ENCODE measurements at places on chromosomes 2 and 18.
A peak's percentile ranks its signal among the peaks of the same experiment; 100 is the strongest.

DNA sequence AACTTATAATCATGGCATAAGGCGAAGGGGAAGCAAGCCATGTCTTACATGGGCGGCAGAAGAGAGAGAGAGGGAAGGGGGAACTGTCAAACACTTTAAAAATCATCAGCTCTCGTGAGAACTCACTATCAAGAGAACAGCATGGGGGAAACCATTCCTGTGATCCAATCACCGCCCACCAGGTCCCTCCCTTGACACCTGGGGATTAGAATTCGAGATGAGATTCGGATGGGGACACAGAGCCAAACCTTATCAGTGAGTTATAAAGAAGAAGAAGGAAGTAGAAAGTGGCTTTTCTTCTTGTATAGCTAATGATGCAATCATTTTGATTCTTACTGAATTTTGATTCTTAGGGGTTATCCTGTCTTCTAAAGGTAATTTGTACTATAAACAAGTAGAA lies 51.4 kb downstream of the SMCHD1 start:
- no peak for DNase-seq

GRCh38 chr2:178279636-178280035 lies 85.3 kb downstream of the OSBPL6 start:
- no peak for DNase-seq

DNA sequence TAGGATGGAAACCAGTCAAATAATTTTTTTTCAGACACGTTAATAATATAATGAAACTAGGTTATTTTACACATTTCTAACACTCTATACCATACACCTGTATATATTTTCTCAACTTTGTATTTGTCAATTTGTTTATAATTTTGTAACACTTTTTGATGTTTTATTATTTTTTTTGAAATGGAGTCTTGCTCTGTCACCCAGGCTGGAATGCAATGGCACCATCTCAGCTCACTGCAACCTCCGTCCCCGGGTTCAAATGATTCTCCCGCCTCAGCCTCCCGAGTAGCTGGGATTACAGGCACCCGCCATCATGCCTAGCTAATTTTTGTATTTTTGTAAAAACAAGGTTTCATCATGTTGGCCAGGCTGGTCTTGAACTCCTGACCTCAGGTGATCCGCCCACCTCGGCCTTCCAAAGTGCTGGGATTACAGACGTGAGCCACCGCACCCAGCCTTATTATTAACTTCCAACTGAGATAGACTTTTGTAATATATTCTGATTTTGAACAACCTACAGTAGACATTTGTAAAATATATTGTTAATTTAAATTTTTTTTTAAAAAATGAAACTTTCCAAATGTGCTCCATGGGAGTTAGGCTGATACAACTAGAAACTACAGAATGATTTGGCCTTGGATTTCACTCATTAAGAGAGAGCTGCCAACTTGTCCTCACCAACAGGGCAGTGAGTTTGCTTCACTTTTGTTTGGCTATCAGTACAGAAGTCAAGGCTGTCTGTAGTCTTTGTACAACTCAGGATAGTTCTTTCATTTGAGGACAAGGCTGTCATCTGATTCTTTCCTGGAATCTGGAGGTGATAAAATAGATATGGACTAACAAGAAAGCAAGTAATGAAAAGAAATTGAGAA lies 33.9 kb upstream of the COBLL1 start:
- DNase-seq: no peak

DNA sequence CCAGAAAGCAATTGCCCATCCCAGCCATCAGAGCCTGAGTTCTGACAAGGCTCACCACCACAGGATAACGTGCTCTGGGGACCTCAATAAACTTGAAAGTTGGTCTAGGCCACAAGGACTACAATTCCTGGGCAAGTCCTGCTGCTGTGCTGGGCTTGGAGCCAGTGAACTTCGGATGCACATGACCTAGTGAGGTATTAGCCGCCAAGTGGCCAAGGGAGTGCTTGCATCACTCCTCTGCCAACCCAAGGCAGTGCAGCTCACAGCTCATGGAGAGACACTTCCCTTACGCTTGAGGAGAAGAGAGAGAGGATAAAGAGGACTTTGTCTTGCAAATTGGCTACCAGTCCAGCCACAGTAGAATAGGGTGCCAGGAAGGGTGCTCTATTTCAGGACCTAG lies 219.6 kb downstream of the MBD2 start:
- no peak for DNase-seq

GRCh38 chr2:95281071-95281470 lies 6.8 kb downstream of the PROM2 start:
- no peak for DNase-seq

GRCh38 chr2:139383532-139383931 lies 603.3 kb upstream of the NXPH2 start:
- DNase-seq: no peak

- no peak for DNase-seq
Measured at GRCh38 chr18:65409261-65409660, 341.6 kb upstream of the CDH7 start.

- no peak for DNase-seq
Measured at GRCh38 chr2:159484532-159484931, 131.8 kb downstream of the BAZ2B start.

DNA sequence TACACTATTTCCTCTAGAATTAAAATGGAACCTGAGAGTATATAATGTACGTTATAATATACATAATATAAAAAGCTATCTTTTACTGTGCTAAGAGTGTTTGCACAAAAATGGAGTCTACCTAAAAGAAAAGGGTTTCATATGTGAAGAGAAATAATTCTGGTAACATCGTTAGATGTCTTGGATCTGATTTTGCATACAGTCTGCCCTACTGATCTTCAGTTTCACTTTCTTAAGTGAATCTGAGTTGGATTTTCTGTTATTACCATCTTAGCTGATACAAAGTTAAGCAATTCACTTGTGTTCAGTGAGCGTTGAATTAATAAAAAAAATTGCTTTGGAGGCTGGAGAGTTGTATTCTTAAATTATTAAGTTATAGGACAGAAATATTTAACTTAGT lies 502.1 kb upstream of the TMEFF2 start:
- DNase-seq: no peak

GRCh38 chr2:128778843-128779242 lies 460.2 kb upstream of the HS6ST1 start:
- no peak for DNase-seq

DNA sequence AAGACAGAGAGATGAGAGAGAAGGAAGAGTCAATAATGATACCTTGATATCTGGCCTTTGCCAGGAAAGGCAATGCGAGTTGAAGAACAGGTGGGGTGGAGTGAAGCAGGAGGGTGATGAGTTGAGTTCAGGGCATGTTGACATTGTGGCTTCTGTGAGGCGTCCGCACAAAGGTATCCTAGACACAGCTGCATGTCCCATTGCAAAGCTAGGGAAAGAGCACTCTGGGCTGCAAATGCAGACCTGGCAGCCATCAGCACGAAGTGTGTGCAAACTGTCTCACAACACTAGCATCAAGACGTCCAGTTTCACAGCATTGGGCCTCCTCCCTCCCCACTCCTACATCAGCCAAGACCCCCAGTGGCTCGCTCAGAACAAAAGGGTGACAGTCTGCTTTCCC lies 36.1 kb downstream of the TEX51 start:
- DNase-seq: no peak

DNA sequence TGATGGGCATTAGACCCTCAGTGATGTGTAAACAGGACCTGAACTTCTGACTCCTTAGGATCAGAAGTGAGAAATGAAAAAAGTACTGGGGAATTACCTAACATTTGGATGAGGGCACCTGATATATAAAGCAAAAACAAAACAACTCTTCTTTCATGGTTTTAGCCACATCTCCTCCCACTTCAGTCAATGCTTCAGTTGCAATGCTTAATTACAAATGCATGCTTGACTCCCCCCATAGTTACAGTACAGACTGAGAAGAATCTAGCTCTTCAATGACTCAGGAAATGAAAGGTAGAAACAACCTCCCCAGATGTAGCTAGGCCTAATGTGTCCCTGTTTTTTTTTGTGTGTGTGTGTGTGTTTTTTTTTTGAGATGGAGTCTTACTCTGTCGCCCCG lies 276.8 kb upstream of the POU3F3 start:
- DNase-seq: no peak

- DNase-seq: no peak
Measured at GRCh38 chr2:100783987-100784386, 36.0 kb upstream of the NPAS2 start.

DNA sequence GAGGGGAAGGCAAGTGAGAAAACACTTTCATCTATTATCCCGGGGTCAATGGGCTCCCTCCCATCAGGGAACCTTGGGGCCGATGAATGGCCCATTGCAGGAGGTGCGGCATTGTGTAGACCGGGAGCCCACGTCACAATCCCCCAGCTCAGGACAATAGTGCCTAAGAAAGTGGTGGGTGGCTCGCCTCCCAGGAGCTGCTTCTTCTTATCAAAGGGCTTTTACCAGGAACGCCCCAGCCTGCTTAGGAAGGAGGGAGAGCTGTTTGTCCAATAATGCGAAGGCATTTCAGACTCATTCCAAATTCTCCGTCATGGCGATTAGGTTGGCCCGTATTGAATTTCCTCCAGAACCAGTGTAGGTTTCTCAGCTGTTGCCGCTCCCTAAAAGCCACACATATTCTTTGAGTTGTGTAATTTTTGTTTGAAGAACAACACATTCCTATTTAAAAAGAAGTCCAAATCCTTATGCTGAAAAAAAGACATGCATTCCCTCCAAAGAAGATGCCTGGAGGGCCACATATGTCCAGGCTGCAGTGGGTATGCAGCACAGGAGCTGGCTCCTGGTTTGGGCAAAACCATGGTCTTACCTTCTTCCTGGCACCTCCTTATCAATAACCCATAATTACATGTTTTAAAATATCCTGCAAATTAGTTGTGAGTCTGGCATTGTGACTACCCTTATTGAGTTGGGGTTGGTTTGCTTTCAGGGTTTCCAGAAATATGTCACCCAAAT lies 264.7 kb downstream of the MYCN start:
- DNase-seq: no peak

- DNase-seq: no peak
Measured at GRCh38 chr2:56812432-56812831, 628.6 kb downstream of the CCDC85A start.

DNA sequence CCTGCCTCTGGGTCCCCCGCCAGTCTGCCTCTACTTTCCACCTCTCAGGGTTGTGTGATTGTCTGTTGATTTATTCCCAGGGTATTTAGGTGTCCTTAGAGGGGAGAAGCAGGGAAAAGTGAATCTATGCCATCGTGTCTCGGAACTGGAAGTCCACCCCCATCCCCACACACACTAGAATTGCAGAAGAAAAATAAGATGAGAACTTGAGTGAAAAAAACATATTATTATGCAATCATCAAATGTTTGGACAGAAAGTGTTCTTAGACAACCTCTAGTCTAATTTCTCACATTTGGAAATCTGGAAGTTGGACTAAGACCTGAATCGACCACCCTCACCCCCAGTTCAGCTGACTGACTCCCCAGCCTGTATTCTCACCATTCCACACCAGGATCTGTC lies 14.1 kb upstream of the CASP8 start:
- DNase-seq: no peak

GRCh38 chr2:206584323-206585116 lies 57.8 kb upstream of the FAM237A start:
- DNase-seq: no peak

- no peak for DNase-seq
Measured at GRCh38 chr18:23102493-23103261, 32.6 kb upstream of the CABLES1 start.

- DNase-seq: no peak
Measured at GRCh38 chr18:8549254-8549757, 59.9 kb upstream of the RAB12 start.

- peak; percentile 59 for DNase-seq
Measured at GRCh38 chr2:120904830-120905234, 169.2 kb downstream of the GLI2 start.

DNA sequence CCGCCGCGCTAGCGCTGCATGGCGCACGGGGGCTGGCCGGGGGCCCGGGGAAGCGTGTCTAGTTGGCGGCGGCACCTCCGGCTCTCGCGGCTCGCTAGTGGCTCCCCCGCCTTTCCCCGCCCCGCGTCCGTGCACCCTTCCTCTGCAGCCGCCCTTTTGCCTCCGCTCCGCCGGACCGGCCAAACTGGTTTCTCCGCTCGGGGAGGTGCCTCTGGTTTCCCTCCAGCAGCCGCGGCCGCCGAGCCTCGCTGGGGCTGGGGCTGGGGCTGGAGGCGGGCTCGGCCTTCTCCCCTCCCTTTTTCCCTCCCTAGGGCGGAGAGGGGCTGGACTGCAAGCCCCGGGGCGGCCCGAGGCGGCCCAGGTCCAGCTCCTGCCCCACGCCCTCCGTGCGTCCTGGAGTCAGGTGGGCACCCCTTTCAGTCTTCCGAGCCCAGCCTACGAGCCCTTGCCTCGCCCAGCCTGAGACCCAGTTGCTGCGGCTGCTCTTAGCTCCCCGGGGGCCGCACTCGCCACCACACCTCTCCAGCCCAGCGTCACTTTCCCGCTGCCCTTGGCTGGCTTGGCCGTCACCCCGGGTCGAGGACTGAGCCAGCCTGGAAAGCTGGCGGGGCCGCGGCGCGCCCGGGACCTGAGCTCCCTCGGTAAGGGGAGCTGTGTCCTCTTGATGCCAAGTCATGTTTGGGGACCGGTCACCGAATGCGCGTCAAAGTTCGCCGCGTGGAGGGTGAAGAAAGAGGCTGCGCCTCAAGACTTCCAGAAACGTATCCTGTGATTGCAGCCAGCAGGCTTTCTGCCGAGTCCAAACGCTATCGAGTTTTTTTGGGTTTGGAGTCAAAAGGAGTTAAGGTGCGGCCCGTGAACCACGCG lies at the start of gene ATP8B1:
ATP8B1 (minus strand) TSS at position 213 of the 867 bp plus-strand sequence. CDS start 71,508 bp downstream, outside the sequence.
- DNase-seq: peak; percentile 79

DNA sequence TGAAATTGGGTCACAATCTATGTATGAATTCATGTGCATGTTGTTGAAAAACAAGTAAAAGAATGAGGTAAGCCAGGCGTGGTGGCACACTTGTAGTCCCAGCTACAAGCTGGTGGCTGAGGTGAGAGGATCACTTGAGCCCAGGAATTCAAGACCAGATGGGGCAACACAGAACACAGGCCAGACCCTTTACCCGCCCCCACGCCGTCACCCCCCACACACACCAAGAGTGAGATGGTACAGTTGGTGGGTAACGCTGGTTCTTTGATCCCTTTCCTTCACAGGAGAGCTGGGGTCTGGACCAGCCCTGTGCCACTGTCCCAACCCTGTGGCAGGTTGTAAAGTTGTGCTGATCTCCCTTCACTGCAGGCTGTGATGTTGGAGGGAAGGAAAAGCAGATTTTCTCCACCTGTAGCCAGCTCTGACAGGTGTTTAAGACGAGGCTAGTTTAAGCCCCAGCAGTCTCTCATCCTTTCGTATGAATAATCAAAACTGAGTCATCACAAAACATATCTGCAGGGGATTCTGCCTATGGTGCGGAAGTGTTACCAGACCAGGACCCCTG lies 13.6 kb downstream of the B3GNT2 start:
- no peak for DNase-seq

GRCh38 chr2:75309596-75310463 lies 110.5 kb upstream of the TACR1 start:
- no peak for DNase-seq

Data from retina (tissue), 1 donor.